NCI-H187 treated with DMSO at 0.1 percent for 48 hours (cell line): ENCODE measurements at places on chromosomes 2 and 18.

GRCh38 chr2:235599596-235600338 is 105.9 kb downstream of the AGAP1 start:
- no peak for DNase-seq

- no peak for DNase-seq
Measured at GRCh38 chr2:20491739-20492531, 45.1 kb downstream of the RHOB start.

GRCh38 chr18:59719544-59720181 is 22.4 kb upstream of the CCBE1 start:
- DNase-seq = no peak

GRCh38 chr2:172488556-172488955 is 61.2 kb downstream of the ITGA6 start:
- DNase-seq = no peak

DNA sequence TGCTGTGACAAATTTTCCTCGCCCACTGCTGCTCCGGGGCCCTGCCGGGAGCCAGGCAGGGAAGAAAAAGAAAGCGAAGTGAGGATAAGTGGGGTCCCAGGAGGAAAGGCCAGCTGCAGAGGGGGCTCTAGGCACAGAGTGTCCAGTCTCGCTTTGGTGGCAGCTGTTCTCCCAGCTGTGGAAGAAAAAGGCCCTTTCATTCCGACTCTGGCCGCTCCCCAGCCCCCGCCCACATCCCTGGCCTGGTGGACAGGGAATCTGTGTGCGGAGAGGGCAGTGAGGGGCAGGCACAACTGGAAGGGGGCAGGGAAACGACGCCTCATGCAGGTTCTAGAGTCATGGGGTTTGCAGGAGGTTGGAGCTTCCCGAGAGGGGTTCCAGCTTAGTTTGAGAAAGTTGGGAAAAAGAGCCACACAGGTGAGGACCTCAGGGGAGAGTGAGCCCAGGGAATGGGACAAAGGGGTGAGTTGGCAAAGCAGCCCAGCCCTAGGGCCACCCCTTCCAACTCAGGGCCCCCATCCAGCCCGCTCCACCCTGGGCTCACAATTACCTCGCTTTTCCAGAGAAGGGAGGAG is 1.8 kb downstream of the RTKN start:
- no peak for DNase-seq

GRCh38 chr2:76692908-76693307 is 829.3 kb downstream of the LRRTM4 start:
- no peak for DNase-seq

GRCh38 chr18:75256376-75256775 is 45.8 kb downstream of the TSHZ1 start:
- no peak for DNase-seq

- DNase-seq = no peak
Measured at GRCh38 chr2:101300836-101301235, 7.7 kb downstream of the RNF149 start.

DNA sequence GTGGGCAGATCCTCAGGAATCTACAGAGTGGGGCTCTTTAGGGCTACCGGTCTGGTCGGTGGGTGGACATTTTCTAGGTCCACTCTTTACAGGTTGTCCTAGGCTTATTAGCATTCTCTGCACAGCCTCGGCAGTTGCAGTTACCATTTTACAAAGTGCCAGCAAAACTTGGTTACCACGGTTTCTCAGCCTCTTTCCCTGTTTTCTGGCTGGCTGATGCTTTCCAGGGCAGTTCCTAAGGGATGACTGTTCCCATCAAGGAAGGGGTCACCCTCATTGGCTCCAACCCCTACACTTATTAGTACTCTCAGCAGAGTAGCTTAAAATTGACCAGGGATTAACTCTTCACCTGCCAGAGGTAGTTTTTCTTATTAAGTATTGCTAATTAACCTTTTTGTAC is 2.0 kb upstream of the AQP4 start:
- DNase-seq = no peak

- DNase-seq = no peak
Measured at GRCh38 chr18:23735021-23735464, 45.8 kb downstream of the LAMA3 start.

DNA sequence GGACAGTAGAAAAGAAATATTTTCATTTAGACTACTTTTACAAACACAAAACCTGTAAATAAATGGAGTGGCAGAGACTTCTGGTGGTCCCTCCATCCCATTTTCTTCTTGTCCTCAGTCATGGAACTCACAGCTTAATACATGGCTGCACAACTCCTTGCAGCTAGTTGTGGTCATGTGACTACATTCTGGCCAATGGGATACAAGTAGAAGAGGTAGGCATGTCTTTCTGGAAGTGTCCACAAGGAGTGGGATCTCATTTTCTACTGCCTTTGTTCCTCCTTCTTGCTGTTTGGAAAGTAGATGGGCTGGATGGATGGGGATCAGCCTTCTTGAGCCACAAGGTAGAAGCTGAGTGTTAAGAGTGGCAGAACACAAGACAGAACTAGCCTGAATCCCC is 555.8 kb downstream of the SATB2 start:
- no peak for DNase-seq

- no peak for DNase-seq
Measured at GRCh38 chr18:26088487-26088886, 1.9 kb downstream of the SS18 start.

DNA sequence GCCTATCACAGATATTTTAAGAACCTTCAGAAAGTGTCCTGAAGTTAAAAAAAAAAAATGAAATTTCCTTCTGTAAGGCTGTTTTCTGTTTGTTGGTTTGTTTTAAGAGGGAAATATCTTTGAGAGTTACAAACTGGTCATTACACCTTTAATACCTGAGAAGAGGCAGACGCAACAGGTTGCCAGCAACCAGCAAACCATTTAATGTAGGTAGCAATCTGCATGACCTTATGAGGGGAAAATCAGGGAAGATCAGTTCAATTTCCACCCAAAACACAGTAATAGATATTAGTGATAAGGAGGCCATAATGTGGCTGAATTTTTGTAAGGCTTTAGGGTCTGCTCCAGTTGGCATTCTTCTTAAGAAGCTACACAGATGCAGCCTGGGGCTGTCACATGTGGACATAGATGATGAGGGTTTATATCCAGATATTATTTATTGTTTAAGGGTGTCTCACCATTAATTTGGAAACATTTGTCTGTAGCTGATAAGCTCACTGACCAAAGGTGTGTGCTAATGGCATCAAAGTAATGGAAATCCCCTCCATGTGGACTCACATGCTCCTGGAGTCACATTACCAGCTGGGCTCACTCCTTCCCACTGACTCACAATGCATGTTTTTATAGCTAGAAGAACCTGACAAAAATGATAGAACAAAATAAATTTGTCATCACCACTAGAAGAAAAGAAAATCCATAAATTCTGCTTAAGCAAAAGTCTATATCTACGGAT is 83.5 kb upstream of the DTNA start:
- DNase-seq = no peak

DNA sequence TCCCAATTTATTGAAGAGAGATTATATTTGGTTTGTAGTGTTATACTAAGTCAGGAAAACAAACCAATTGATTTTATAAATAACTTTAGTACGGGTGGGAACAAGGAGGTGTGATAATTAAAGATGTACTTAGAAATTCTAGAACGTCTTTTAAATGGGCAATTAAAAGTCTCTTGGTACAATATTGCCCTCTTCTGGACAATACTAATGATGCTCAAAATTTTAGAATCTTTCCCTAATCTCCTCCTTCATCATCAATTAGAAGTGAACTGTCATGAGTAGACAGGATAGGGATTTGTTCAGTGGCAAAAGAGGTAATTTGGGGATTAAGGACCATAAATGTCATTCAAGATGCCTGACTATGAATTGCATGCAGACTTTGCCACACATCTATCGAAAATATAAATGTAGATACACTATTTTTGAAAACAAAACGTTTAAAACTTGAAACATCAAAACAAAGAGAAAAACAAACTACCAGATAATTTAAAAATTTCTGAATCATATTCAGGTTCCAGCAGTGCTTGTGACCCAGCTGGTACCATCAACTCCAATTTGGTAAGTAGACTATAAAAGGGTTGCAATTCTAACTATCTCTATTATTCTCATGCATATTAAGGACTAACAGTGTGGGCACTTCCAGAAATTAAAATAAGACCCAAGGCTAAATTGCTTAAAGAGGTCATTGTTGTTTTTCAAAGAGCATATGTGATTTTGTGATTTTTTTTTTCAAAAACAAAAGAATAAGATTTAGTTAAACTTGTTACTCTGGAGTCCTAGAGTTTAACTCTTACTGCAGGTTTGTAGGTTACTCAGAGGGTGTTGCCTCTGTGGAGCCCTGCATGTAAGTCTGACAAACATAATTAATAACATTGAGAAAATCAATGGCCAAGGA is 123.5 kb downstream of the LAMA3 start:
- DNase-seq = no peak

DNA sequence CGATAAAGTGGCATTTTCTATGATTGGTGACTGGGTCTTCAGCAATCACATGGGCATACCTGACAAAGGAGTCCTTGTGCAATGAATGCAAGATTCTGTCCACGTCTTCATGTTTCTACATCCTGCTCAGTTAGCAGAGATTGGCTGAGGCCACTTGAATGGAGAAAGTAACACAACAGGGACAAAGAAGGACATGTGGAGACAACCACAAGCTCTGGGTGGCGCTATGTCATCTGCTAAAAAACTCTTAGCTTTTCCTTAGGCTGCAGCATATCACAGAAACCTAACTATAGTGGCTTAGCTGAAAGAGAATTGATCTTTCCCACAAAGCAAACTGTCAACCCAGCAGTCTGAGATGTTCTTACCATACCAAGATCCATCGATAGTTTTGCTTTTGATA is 1109.7 kb downstream of the SOCS6 start:
- peak; percentile 33 for DNase-seq

- no peak for DNase-seq
Measured at GRCh38 chr2:120715353-120715752, 20.3 kb upstream of the GLI2 start.

DNA sequence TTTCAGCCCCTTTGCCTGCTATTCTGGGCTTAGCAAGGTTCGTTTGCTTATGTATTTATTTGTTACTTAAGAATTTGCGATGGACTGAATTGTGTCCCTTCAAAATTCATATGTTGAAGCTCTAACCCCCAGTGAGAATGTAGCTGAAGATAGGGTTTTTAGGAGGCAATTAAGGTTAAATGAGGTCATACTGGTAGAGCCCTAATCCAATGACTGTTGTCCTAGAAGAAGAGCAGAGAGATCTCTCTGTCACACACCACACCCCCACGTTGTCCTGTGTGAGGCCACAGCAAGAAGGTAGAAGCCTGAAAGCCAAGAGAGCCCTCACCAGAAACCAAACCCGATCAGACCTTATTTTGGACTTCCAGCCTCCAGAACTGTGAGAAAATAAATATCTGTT is 66.7 kb downstream of the KIAA1328 start:
- no peak for DNase-seq

DNA sequence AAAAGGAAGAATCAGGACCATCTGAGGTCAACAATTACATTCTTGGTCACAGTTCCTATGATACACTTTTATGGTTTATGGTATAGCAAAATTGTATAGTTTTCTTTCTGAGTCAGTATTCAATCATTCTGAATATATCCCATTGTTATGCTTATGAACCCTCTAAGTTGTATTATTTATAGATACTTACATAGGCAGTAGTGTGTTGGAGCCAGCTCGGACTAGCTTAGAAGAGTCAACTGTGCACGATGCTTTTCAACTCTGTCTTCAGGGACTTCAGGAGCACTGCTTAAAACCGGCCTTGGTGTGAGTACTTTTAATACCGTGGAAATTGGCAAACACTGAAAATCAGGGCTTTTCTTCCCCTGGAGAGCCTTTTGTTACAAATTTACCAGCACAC is 215.7 kb downstream of the IKZF2 start:
- DNase-seq = no peak

GRCh38 chr18:79847606-79848293 is 50.0 kb downstream of the KCNG2 start:
- no peak for DNase-seq
